Osteoblast (primary cell): ENCODE measurements at places on chromosomes 1 and 21. TPM values are rescaled to one million over a fixed set of nuclear protein-coding genes. Genes with fewer than 3 reads are reported as not detected.
A peak's percentile ranks its signal among the peaks of the same experiment; 100 is the strongest.

GRCh38 chr1:66434096-66434495 is 99.9 kb upstream of the SGIP1 start:
- no peak overlapping the region for H3K27ac ChIP-seq
- H3K36me3 ChIP-seq: no peaks in the 10 kb centered on the region
- no peaks in the 10 kb centered on the region for H3K27me3 ChIP-seq
- peak; percentile 72 for DNase-seq
- H3K4me3 ChIP-seq: no peak overlapping the region

DNA sequence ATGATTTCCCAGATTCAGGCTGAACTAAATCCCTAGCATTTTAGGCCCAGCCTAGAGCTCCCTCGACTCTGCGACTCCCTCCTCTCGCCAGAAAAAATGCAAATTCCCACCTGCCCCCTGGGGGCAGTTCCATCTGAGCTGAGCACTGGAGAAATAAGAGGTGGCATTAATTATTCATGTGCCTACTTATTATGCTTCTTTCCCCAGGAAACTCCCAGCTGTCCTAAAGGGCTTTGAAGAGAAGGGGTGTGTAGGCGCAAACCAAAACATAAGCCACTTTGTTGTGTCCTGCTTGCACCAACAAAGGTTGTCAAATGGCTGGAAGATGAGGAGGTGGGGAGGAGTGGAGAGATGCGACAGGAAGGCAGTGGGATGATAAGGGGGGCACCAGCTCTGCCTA is 41.4 kb upstream of the GOLT1A start:
- peak; percentile 29 for DNase-seq
- no peaks in the 10 kb centered on the region for H3K36me3 ChIP-seq
- H3K27ac ChIP-seq: no peak overlapping the region
- H3K4me1 ChIP-seq: peaks cover 10% of the 10 kb centered on the region
- no peak overlapping the region for H3K4me3 ChIP-seq

DNA sequence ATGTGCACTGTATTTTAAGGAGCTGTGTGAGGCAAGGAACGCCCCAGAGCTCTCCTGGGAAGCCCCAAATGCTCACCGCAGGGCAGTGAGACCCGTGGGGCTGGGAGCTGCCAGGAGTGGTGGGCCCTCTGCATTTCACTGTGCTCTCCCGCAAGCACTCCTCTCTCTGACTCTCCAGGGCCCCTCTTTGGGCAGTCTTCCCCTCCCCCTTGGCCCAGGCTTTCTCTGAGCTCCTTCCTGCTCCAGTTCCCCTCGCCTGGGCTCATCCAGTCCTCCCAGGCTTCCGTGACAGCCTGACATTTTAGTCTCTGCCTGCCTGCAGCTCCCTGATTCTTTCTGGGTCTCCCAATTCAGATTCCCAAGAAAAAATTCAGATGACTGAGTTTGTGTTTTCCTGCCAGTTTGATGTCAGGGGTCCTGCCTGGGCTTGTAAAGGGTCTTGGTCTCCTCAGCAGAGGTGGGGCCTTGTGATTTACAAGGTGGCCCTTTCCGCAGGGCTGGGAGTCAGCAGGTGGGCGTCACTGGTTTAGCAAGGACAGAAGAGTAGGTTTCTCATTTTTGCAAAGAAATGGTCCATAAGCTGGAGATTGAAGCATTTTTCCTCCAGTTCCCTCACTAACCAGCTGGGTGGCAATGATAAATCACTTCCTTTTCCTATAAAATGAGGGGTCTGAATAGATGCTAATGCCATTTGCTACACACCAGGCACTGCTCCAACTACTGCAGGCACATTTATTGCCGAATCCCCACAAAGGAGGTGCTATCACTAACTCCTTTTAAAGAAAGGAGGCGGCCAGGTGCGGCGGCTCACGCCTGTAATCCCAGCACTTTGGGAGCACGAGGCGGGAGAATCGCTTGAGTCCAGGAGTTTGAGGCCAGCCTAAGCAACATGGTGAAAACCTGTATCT is 1.9 kb upstream of the CA6 start:
- peaks cover 5% of the 10 kb centered on the region for H3K4me1 ChIP-seq
- no peak overlapping the region for H3K27ac ChIP-seq
- no peaks in the 10 kb centered on the region for H3K36me3 ChIP-seq
- H3K4me3 ChIP-seq: no peak overlapping the region
- no peak for DNase-seq
- H3K27me3 ChIP-seq: no peaks in the 10 kb centered on the region

Gene BGLAP
- 1.5 and 2.2 TPM in 2 replicates for total RNA-seq

GRCh38 chr1:44068442-44068921 is 37.2 kb upstream of the SLC6A9 start:
- no peaks in the 10 kb centered on the region for H3K27me3 ChIP-seq
- H3K4me1 ChIP-seq: peaks cover 8% of the 10 kb centered on the region
- no peaks in the 10 kb centered on the region for H3K36me3 ChIP-seq
- DNase-seq: no peak

GRCh38 chr1:94265906-94266305 is 28.5 kb upstream of the ARHGAP29 start:
- no peak overlapping the region for H3K4me3 ChIP-seq
- H3K36me3 ChIP-seq: no peaks in the 10 kb centered on the region
- DNase-seq: no peak
